ENCODE measurements at places on chromosomes 16 and 17.

DNA sequence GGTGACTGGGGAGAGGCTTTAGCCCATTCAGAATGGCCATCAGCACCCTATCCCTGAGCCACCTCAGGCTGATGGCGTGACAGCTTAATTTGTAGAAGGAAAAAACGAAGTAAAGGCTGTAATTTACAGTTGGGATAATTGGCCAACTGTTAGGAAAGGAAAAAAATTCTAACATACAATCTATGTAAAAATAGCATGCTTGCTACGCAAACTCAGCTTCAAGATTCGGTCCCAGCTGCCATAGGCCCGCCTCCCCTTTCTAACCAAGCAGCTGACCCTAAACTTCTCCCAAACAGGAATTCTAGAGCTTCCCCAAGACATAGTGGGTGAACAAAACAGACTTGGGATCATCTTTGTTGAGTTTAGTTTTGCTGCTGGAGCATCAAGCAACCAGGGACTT is 4.9 kb downstream of the SEZ6 start:
- no peak for DNase-seq

DNA sequence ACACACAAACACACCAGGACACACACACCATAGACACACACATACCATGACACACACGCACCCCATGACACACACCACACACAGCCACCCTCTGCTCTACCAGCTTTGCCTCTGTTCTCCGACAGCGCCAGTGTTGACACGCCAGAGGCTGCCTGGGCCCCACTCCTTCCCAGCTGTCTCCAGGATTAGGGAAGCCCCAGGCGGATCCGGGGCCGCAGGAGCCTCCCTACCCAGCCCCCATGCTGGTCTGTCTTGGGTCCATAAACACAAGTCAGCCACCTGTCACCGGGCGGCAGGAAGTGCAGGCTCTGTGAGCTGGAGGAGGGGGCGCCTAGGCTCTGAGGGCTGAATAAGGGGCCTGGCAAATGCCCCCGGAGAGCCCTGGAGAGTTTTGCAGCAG is 10.5 kb downstream of the TBC1D16 start:
- DNase-seq, result no peak

GRCh38 chr17:50763716-50764475 is 3.4 kb downstream of the ANKRD40CL start:
- DNase-seq, result no peak

DNA sequence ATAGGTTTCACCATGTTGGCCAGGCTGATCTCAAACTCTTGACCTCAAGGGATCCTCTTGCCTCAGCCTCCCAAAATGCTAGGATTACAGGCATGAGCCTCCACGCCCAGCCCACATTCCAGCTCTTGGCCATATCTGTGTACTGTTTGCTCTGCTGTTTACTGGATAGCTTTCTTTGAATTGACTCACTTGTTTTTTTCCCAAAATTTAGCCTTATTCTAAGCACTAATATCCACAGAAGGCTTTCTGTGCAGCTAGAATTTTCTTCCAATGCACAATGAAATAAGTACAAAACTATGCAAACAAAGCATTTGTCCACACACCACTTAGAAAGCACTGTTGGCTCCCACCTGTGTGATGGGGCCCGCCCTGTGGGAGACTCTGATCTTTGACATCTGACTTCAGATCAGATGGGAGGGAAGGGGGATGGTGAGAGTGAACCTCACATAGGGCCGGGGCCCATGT is 72.2 kb downstream of the CLEC16A start:
- no peak for DNase-seq

DNA sequence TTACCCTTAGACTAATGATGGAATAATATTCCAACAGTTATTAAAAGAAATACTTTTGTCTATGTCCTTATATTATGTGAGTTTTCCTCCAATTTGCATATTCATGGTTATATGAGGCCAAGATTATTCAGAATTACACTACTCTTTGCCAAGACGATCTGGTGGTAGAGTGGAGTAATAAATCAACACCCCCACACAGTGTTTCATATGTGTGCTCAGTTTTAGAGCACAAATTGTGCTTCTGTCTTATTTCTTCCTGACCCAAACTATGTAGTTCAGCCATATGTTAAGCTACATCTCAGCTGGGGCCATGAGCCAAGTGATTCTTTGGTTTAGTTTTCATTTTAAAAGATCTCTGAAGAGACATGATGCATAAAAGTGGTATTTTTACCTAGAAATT is 26.9 kb upstream of the PPM1E start:
- DNase-seq, result no peak

DNA sequence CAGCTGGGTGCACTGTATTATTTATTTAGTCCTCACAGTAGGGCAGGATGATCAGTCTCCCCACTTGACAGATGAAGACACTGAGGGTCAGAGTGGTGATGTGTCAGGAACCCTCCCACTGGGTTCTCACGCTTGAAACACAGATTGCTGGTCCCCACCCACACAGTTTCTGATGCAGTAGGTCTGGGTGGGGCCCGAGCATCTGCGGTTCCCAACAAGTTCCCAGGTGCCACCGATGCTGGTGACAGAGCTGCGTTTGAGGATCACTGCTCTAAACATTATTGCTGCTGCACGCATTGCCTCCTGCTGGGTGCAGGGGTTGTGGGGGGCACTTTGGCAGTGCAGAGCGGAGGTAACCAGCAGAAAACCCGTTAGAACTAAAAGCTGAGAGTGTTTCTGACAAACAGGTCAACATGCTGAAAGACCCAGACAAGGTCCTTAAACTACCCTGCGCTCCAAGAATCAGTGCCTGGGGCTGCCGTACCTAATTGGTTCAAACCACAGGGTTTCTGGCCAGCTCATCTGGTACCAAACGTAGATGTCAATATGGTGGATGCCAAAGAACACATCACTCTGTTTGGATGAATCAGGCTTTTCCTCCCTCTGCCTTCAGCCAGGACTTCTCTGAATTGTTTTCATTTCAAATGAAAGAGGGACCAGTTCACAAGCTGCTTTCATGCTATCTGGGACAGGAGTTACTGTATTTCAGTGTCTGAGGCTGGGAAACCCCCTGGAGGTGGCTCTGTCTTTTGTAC is 76.0 kb downstream of the ABCC1 start:
- peak; percentile 31 for DNase-seq

DNA sequence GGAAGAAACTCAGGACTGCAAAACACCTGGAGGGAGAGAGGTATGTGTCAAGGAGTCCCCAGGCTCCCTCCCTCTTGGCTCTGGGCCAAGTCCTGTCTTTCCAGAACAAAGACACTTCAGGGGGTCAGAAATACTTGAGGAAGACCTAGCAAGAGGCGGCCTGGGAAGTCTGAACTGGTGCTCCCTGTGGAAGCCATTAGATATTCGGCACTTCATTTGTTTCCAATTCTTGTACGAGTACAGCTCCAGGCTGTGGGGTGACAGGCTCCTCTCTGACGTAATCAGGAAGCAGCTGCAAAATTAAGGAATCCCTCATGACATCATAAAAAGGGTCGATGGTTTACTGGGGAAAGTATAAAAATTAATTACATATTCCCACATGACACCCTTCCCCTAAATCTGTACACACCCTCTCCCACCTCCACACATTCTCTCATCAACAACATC is 108.7 kb downstream of the SMG6 start:
- DNase-seq, result no peak

- no peak for DNase-seq
Observed at GRCh38 chr17:74239172-74239571, 25.8 kb downstream of the TTYH2 start.

GRCh38 chr16:58442547-58442946 is 50.3 kb downstream of the GINS3 start:
- DNase-seq, result no peak

DNA sequence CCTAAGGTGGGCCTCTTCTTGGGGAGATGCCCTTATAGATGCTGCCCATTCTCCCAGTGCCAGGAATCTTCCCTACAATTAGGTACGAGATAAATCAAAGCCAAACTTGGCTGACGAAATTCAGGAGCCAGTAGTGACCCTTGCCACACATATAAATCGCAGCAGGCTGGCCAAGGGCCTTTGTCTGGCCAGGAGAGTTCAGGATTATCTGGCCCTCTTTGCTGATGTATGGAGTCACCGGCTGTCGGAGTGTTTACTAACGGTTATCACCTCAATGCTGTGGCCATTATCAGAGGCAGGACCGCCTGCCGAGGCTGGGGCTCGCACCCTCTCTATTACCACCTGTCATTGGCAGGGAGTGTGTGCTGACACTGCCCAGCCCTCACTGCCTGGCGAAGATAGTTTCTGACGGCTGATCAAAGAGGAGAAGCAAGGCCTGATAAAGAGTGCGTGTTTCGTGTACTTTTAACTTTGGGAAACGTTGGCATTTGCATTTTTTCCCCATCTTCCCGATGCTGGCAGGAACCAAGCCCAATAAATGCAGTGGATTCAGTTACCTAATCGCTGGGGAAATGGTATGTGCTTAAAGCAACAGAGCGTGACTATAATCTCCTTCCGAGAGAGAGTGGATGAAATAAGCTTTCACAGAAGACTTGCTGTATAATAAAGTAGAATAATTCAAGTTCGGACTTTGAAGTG is 32.8 kb upstream of the TBX2 start:
- no peak for DNase-seq

DNA sequence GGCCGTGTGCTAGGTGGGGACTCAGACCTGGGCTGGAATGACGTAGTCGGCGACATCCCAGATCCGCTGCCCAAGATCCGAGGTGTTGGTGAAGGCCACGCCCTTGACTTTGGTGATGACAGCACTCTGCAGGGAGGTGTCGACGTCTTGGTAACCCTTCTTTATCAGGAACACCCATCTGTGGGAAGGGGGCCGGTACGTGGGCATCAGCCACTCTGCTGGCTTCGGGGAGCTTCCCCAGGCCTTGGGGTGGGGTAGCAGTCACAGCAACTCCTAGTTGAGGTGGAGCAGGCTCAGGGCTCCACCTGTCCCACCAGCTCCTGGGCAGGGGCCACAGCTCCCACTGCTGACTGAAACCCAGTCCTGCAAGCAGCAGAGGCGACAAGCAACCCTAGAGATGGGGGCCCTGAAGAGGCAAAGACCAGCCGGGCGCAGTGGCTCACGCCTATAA is 4.3 kb downstream of the P2RX5 start:
- DNase-seq, result no peak

DNA sequence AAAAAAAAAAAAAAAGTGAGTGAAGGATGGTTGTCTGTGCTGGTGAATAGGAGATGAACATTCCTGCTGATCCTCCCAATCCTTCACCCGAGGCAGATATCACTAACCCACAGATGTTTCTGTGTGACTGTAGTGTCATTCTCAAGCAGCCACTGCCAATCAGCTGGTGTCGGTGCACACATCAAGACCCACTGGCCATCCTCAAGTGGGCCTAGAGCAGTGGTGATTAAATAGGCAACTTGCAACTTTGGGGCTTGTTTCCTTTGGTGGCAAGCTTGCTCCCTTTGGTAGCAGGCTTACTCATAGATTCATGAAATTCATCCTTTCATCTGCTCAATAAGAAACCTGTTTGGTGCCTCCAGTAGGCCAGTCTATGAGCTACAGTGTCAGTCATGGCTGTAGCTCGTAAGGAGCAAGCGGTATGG is 51.1 kb upstream of the LGALS9 start:
- no peak for DNase-seq

- DNase-seq, result no peak
Observed at GRCh38 chr17:78459696-78460095, 81.2 kb downstream of the PGS1 start.

DNA sequence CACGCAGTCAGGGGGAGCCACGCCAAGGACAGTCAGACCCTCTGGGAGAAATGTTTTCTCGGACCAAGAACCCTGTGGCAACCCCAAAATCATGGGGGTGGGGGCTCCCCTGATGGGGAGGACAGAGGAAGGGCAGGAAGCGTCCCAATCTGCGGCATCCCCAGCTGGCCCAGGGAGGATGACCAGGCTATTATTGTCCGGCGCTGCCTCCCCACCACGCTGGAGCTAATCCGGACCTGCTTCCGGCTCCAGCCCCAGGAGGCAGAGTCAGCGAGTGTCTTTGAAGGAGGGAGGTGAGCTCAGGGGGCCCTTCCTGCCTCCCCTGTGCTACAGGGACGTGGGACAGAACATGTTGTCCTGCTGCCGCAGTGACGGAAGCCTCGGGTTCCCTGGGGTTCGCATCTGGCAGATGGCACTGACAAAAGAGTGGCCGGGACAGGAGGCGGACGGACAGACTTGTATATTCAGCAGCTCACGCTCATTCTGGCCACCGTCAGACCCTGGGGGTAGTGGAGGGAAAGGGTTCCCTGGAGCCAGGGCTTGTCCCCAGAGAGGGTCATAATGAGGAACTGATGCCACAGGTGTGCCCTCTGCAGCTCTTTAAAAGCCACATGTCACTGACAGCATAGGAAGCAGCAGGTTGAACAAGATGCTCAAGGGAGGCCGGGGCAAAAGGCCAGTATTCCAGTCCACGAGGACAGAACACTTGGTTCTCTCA is 54.3 kb upstream of the CDC42EP4 start:
- no peak for DNase-seq

GRCh38 chr16:81005610-81006161 is 999 bp downstream of the CMC2 start:
- no peak for DNase-seq

- DNase-seq, result no peak
Observed at GRCh38 chr17:43938838-43939182, 3.5 kb downstream of the PPY start.

DNA sequence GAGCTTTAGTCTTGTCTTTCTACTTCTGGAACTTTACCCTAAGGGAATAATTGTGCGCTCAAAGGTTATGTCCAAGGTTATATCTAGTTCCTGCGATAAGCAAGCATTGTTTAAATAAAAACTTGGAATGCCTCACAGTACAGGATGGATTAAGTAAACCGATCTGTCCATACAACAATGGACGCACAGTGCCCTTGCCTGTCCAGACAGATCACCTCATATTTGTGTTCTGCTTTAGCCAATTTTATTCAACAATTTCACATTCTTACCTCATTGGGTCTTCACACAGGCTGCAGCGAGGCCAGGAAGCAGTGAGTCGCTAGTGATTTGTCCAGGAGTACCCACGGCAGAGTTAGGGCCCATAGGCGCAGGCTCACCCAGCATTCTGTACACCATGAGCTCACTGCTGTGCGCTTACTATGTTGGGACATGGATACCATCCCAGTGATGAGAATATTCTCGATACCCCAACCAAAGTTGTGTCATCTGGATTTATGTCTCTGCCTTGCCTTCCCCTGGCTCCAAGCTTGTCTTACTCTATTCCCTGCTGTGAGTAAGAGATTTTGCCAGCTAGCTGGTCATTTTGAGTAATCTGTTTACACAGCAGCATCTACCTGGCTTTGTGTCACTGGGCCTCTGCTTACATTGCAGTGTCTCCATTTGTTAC is 39.8 kb downstream of the USP43 start:
- DNase-seq, result no peak

DNA sequence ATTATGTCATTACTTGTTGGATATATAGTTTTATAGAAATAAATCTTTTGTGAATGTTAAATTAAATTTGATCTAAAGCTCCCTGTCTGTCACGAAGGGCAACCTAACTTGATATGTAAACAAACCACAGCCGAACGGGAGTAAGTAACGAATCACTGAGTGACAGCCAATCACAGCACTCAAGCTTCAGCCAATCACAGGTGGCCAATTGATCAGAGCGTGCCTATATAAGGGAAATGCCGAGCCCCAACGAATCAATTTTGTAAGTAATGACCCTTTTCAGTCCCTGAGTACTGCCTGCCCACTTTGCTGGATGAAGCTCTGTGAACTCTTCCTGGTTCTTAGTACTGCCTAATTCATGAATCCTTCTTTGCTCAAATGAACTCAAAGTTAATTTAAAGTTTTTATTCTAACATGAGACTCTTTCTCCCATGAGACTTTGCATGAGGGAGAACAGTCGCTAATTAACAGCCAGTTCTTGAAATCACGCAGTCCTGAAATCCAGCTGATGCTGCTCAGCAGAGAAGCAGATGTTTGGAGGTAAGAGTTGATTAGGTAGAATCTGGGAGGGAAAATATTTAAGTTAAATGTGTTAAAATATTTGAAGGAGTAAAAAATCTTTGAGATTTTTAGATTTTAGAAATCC is 302.2 kb downstream of the CNTNAP4 start:
- no peak for DNase-seq

Data from CD4-positive, alpha-beta T cell (primary cell).